ENCODE measurements at places on chromosomes 6 and 20.

GRCh38 chr6:14871221-14871620 is 374.6 kb upstream of the JARID2 start:
- DNase-seq, result no peak

DNA sequence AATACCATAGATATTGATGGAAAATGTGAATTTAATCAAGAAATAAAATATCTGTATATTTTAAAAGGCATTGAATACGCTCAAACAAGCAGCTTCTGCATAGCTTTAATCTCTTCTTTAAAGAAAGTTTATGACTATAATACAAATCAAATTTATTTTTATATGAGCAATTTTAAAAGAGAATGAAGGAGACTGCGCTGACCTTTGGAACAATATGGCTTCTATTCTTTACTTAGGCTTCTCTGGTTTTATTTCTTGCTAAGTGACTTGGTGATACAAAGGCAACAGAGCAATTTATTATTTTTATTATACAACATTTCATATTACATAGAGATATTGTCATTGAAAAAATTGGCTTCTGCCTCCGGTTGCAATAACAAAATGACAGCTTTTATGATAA is 776.7 kb downstream of the TBC1D32 start:
- no peak for DNase-seq

- DNase-seq, result no peak
Measured at GRCh38 chr20:21006611-21007010, 99.5 kb downstream of the LINC00237 start.

- no peak for DNase-seq
Measured at GRCh38 chr6:34465531-34466241, at the start of gene PACSIN1. PACSIN1 (plus strand) TSS chr6:34466076; CDS start chr6:34526306, 60,230 bp downstream.

DNA sequence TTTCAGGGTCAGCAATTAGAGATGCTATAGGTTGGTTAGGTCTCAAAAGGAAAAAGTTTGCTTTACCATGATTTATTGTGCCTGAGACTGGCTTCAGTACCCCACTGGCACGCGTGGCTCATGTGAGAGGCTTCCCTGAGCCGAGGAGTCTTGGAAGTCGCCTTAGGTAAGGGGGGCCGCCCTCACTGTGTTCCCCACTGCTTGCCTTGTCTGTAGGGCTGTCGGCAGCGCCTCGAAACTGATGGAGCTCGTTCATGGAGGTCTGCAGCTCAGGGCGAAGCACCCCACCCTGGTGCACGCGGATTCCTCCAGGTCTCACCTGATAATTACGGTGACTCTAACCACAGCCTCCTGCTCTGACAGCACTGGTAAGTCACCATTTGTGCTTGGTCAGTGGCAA is 39.2 kb downstream of the FRMD1 start:
- DNase-seq, result no peak

DNA sequence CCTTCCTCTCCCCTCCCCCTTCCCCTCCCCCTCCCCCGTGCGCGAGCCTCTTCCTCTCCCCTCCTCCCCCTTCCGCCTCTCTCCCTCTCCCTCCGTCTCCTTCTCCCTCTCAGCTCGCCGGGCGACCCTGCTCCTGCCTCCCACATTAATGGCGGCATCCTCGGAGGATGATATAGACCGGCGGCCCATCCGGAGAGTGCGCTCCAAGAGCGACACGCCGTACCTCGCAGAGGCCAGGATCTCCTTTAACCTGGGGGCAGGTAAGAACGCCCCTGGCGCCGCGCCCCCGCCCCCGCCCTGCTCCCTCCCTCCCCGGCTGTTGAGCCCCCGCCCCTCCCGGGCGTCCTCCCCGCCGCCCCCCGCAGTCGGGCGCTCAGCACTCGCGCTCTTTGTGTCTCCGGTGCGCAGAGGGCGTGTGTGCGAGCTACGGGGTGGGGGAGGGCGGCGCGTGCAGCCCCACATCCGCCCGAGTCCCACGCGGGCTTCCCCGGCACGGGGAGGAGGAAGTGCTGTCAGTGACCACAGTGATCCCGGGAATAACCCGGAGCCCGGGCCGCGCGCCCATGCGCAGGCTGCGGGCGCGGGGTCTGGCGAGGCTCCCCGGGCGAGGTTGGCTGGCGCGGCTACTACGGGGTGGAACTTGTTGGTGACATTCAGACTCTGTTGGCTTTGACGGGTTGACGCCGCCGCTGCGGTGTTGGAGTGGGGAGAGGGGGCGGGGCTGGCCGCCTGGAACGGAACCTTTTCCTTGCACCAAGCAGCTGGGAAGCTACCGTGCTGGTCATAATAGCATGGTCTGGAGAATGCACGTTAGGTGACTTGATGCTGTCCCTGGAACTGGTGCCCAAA is 33.2 kb downstream of the PHACTR1 start:
- no peak for DNase-seq

DNA sequence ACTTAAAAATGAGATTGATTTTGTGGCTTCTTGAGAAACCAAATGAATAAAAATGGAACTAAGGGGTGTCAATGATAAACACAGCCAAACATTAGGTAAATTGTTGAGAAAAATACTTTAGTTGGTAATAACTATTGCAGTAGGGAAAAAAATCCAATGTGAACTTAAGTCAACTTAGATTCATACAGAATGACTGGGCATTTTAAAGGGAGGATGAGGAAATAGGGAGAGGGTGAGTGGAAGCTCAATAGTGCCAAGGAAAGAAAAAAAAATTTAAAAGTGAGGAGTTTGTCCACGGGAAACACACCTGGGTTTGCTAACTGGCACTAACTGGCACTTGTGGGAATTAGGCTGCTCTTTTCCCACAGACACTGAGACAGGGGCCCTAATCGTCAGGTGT is 26.2 kb upstream of the PGK2 start:
- no peak for DNase-seq

DNA sequence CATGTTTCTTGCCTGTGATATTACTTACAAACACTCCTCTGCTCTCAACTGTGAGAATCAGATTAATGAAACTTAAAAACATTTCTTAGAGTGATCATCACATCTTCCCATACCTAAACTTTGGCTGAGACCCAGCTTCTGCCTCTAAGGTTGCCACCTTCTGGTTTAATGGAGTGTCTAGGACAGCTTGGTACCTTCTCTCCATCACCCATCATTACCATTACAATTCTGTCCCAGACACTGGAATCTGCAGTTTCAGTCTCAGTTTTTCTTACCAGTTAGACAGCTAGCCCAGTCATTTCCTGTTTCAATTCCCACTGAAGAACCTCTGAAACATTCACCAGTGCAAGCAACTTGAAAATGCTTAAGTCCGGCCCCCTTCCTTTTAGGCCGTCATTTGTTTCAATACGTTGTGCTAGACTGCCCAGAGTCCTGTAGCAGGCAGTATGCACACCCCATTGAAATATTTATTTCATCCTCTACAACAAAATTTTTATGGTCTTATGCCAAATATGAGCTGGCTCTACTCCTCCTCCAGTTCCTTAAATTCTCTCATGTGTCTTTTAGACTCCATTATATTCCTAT is 107.0 kb upstream of the FOXO3 start:
- DNase-seq, result peak; percentile 94
